ENCODE measurements at places on chromosomes 11 and 22.

GRCh38 chr22:47123006-47123826 is 360.8 kb downstream of the TBC1D22A start:
- no peak for DNase-seq

GRCh38 chr11:9855579-9856287 is 191.9 kb downstream of the SWAP70 start:
- DNase-seq, result no peak

- peak; percentile 48 for DNase-seq
Observed at GRCh38 chr11:114340311-114341131, 44.3 kb downstream of the NNMT start.

- DNase-seq, result no peak
Observed at GRCh38 chr22:26271427-26271826, 102.2 kb downstream of the SEZ6L start.

- DNase-seq, result no peak
Observed at GRCh38 chr11:123640029-123640428, 14.4 kb downstream of the SCN3B start.

DNA sequence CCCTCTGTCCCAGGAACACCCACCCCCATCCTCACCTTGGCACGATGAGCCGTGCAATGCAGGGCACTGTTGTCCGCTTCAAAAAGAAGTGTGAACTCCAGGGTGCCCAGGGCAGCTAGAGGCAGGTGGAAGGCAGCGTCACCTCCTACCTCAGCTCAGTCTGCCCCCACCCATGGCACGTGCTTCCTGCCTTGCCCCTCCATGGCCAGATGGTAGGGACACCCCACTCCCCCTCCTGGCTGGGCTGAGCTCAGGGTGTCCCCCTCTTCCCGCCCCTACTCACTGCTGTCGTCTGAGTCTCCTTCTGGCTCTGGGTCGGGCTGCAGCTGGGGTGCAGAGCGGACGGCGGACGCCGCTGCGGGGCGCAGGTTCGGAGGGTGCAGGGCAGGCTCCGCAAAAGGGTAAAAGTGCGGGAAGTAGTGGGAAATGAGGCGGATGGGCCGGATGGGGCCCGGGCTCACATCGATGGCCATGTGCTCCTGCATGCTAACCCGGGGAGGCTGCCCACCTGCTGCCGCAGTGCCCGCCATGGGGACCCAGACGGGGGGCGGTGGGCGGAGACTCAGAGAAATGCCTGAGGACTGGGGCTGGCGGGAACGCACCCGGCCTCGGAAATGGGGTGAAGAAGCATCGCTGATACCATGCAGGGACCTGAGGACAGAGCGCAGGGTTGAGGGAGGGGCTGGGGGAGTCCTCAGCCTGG is 9.1 kb downstream of the NDUFV1 start:
- DNase-seq, result no peak

DNA sequence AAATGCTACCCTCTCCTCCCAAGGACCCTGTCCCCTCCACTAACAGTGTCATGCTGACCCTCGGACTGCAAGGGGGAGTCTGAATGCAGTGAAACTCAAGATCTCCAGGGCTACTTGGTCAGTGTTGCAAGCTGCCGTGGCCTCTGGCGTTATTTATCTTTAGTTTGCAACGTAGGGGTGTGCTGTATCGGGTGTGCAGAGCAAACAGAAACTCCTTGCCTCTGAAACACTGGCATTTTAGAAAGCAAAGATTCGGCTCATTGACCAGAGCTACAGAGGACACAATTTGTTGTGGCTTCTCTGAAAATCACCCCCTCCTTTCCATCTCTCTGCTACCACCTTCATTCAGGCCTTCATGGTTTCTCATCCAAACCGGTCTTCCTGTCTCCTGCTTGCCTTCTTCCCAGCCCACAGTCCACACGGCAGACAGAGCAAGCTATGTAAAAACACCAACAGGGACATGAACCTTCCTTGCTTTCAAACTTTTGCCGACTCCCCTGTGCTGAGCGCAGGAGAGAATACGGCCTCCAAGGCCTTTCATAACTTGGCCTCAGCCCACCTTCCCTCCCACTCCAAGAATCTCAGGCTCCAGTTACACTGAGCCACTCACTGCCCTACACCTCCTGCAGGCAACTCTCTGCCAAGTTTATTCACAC is 14.9 kb downstream of the FZD4 start:
- no peak for DNase-seq

- no peak for DNase-seq
Observed at GRCh38 chr11:78472905-78473304, 55.3 kb upstream of the GAB2 start.
